ENCODE measurements at places on chromosomes 2 and 18.

DNA sequence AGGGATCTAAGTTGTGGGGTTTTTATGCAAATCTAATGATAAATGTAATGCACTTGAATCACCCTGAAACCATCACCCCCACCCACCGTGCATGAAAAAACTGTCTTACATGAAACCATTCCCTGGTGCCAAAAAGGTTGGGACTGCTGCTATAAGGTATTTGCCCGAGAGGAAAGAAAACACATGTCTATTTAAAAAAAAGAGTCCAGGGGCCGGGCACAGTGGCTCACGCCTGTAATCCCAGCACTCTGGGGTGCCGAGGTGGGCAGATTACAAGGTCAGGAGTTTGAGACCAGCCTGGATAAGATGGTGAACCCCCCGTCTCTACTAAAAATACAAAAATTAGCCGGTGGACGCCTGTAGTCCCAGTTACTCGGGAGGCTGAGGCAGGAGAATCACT, 1372.8 kb upstream of the CDH2 start:
- DNase-seq: no peak

GRCh38 chr2:237227592-237228280, 142.0 kb downstream of the COPS8 start:
- DNase-seq: no peak

GRCh38 chr18:64436111-64436510, 287.2 kb upstream of the LINC00305 start:
- no peak for DNase-seq

DNA sequence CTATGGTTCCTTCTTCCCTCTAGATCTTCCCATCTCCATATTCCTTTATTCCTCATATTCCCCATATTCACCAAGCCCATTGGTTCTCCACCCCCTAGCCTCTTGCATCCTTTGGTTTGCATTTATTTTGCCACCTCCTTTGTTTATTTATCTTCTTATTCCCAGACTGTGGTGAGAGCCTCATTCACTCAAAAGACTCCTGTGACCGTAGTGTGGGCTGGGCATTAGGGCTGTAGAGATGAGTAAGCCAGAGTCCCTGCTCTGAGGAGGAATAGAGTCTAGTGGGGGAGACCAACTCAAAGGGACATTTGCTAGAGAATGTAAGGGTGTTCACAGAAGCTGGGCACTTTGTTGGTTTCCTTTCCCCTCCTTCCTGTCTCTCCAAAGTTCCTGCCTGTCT, 8.3 kb downstream of the ATG16L1 start:
- no peak for DNase-seq

- no peak for DNase-seq
Observed at GRCh38 chr2:215143458-215143857, 5.0 kb upstream of the ABCA12 start.

All from activated CD8-positive, alpha-beta memory T cell treated with anti-CD3 and anti-CD28 coated beads for 1 hour (primary cell).